ENCODE measurements at places on chromosomes 3 and 15.

GRCh38 chr3:53261712-53262111 lies 5.9 kb upstream of the TKT start:
- DNase-seq, result no peak

- DNase-seq, result no peak
Measured at GRCh38 chr15:78320183-78320582, 20.0 kb upstream of the CRABP1 start.

DNA sequence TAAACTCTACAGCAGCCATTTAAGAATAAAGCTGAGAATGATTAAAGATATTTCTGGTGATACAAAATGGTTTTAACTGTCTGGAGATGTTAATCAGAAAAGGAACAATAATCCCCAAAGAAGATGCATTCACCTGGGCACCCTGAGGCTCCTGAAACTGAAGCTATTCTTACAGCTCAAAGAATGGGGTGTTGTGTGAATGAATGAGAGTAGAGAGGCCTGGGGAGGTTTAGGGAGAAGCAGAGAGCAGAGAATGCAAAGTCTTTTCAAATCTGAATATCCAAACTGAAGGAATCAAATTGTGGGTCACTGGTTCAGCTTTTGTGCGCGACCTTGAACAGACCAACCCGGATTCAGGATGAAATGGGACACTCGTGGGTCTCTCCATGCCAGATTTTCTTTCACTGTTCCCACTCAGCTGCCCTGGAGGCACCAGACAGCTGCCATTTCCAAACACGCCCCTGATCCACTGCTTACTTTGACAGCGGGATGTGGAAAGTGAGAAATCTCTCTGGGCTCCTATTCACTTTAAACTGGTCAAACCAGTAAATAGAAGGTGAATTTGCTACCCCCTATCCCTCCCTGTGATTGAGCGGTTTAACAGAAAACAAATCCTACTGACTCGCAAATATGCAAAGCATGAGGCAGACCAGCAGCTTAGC lies 485.5 kb upstream of the THBS1 start:
- no peak for DNase-seq

DNA sequence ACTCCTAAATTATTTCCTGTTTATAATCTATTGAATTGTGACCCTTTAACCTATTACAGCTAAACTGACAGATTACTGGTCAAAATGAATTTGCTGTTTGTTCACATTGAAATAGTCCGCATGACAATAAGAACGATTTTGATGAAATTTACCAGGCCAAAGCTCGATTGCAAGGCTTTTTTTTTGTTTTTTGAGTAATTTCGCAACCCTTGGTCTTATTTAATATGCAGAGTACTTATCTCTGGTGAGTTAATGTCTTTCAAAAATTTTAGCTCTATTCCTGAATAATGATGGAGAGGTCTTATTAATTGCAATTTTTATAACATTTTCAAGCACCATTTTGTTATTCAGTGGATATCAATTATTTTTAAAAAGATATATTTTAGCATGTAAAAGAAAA lies 362.4 kb downstream of the OTOL1 start:
- no peak for DNase-seq

Measured in GOT3 (cell line).